Endodermal cell (in vitro differentiated cells): ENCODE measurements at places on chromosomes 1 and 21. TPM values are rescaled to one million over a fixed set of nuclear protein-coding genes. Genes with fewer than 3 reads are reported as not detected.

The STPG1 gene
- 13.6 and 16.6 TPM in 2 replicates for total RNA-seq

The GBP7 gene
- total RNA-seq, result not detected in 3 replicates

The MTF2 gene
- total RNA-seq, result 69.9 and 85.0 TPM in 2 replicates

The LCE3D gene
- not detected in 2 replicates for total RNA-seq

The GPR25 gene
- total RNA-seq, result not detected in 2 replicates

The UBXN10 gene
- total RNA-seq, result 0.73 to 2.3 TPM (median 1.7 TPM) in 3 replicates

The KRTAP11-1 gene
- not detected in 3 replicates for total RNA-seq

The OR2L13 gene
- total RNA-seq, result not detected in 2 replicates

The C1orf94 gene
- total RNA-seq, result 0.17 to 0.29 TPM in 2 of 3 replicates, not detected in the other

The ALX3 gene
- total RNA-seq, result 0.21 TPM in 1 of 3 replicates, not detected in the others

The LCE3B gene
- not detected in 3 replicates for total RNA-seq

The TRIM45 gene
- total RNA-seq, result 5.2 to 16.5 TPM (median 14.6 TPM) in 3 replicates

The ERVH48-1 gene
- 34.0 to 356 TPM (median 41.6 TPM) in 3 replicates for total RNA-seq

The NOTCH2NLA gene
- 20.1 to 30.2 TPM (median 29.0 TPM) in 3 replicates for total RNA-seq

The CBS gene
- 287 to 320 TPM (median 303 TPM) in 3 replicates for total RNA-seq

The TRABD2B gene
- total RNA-seq, result 23.7 to 24.4 TPM (median 24.4 TPM) in 3 replicates

The GRIK3 gene
- total RNA-seq, result 10.0 and 13.4 TPM in 2 replicates

The DOP1B gene
- 6.6 and 8.0 TPM in 2 replicates for total RNA-seq

The UBASH3A gene
- not detected in 3 replicates for total RNA-seq

The TMEM51 gene
- 7.7 to 12.1 TPM (median 10.6 TPM) in 3 replicates for total RNA-seq

The ATP6V1G3 gene
- total RNA-seq, result 0.62 to 1.9 TPM (median 1.3 TPM) in 3 replicates

The TRIM33 gene
- 50.6 to 54.4 TPM (median 52.5 TPM) in 3 replicates for total RNA-seq

The MMP23B gene
- 12.7 to 20.6 TPM (median 14.7 TPM) in 3 replicates for total RNA-seq

The FMO5 gene
- total RNA-seq, result 11.7 to 20.0 TPM (median 14.1 TPM) in 3 replicates

The SPRR2G gene
- total RNA-seq, result not detected in 2 replicates

The TNFSF18 gene
- not detected in 3 replicates for total RNA-seq

The RSBN1 gene
- 13.7 and 14.9 TPM in 2 replicates for total RNA-seq

The CYYR1 gene
- total RNA-seq, result 11.3 to 16.8 TPM (median 13.8 TPM) in 3 replicates

The AMPD1 gene
- not detected in 2 replicates for total RNA-seq

The GJA8 gene
- not detected in 2 replicates for total RNA-seq

The IVL gene
- total RNA-seq, result not detected in 2 replicates

The PTGFR gene
- total RNA-seq, result 0.09 TPM in 1 of 2 replicates, not detected in the other

The PLA2G2C gene
- total RNA-seq, result not detected in 3 replicates

The MIS18A gene
- total RNA-seq, result 45.5 and 46.4 TPM in 2 replicates

The OR2T29 gene
- total RNA-seq, result not detected in 3 replicates

The TNNI3K gene
- not detected in 2 replicates for total RNA-seq

The TENT5C gene
- 1.2 to 3.2 TPM (median 1.4 TPM) in 3 replicates for total RNA-seq

The LENEP gene
- total RNA-seq, result not detected in 3 replicates

The SRGAP2 gene
- total RNA-seq, result 99.6 and 112 TPM in 2 replicates

The ANGPTL3 gene
- not detected in 2 replicates for total RNA-seq

The GORAB gene
- 14.6 and 15.9 TPM in 2 replicates for total RNA-seq

The RAD54L gene
- 38.6 and 39.5 TPM in 2 replicates for total RNA-seq

The DNM3 gene
- 0.28 to 0.57 TPM (median 0.53 TPM) in 3 replicates for total RNA-seq

The CDA gene
- total RNA-seq, result 24.3 and 26.2 TPM in 2 replicates

The PRAMEF12 gene
- total RNA-seq, result not detected in 3 replicates

The PIK3CD gene
- 9.1 to 13.9 TPM (median 13.2 TPM) in 3 replicates for total RNA-seq

The AIM2 gene
- total RNA-seq, result 2.0 and 2.6 TPM in 2 replicates

The GJC2 gene
- 0.47 and 0.53 TPM in 2 replicates for total RNA-seq

The BCAN gene
- 0.31 and 0.45 TPM in 2 replicates for total RNA-seq

The ZBTB7B gene
- 21.2 and 23.2 TPM in 2 replicates for total RNA-seq

The CR1L gene
- not detected in 3 replicates for total RNA-seq
